T-cell (primary cell): ENCODE measurements at places on chromosomes 5 and 9.

GRCh38 chr5:6333182-6333905 lies 45.0 kb downstream of the MED10 start:
- no peak for DNase-seq

DNA sequence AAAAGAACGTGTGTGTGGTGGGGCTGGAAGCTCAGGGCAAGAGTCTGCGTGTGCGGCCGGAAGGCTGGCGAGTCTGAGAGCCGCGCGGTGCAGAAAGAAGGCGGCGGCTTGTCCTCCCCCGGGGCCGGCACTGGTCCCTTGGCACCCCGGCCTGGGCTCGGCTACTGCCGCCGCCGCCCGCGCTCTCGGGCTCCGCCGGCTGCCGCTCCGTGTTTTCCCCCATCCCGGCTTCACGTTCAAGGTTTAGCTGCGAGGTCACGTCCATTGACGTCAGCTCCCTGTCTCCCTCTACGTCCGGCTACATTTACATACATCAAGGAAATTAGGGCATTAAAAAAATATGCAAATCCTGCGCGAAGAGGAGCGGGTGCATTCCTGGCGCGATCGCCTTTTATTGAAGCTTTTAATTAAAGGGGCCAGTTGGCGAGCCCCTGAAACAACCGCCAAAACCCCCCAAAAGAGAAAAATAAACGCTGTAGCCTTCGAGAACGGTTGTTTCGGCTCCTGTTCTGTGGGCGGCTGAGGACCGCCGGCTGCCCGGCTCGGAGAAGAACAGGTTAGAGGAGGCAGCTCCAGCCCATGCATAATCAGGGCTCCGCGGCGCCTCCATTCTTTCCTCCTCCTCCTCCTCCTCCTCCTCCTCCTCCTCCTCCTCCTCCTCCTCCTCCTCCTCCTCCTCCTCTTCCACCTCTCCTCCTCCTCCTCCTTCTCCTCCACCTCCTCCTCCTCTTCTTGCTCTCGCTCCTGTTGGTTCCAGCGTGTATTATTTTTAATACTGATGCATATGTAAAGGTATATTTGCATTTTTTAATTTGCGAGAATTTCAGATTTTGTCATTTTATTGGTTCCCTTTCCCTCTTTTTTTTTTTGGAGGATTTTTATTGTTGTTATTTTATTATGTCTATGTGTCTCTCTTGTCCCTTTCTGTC lies 207.0 kb downstream of the MEF2C start:
- no peak for DNase-seq

DNA sequence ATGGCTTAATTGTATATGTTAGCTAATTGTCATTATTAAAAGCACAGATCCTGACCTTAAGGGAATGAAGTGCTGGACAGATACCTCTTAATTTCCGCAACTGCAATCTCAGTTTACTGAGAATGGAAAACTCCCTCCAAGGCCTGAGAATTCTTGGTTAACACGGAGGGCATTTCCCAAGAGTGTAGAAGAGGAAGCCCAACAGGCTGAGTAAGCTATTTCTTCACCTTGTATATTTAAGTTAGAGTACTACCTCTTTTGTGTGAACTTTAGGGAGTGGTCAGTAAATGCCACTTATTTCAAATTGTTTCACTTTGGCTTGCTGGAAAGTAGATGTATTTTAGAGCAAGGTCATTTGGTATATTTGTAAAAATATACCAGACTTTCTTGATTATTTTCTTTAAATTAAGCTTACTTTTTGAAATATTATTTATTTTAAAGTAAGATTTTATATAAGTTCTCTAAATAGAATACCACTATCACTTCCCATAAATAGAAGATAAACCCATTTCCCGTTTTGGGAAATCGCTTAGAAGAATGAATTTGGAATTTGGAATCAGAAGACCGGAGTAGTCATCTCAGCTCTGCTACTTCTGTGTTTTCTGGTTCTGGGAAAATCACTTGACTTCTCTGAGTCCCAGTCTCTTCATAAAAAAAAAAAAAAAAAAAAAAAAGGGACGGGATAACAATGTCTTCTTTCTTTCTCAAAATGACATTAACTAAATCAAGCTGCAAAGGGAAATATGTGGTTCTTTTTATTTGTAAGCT lies 26.0 kb upstream of the C9orf72 start:
- DNase-seq, result no peak

GRCh38 chr5:173039964-173040363 lies 16.2 kb upstream of the CREBRF start:
- no peak for DNase-seq

- DNase-seq, result no peak
Observed at GRCh38 chr5:56759521-56760216, 55.7 kb upstream of the MAP3K1 start.
